Activated T-helper 2 cell treated with anti-CD3 and anti-CD28 coated beads, Interferon-gamma antibody, Interleukin-2, Interleukin-4, amounts not matched to agents 10 μg/mL and 5 μg/mL and 100 μg/mL, durations not matched to agents 14 hours and 24 hours and 36 hours (primary cell): ENCODE measurements at places on chromosomes 11 and 22. TPM values are rescaled to one million over a fixed set of nuclear protein-coding genes. Genes with fewer than 3 reads are reported as not detected.

The CTSW gene
- 10.0 and 10.3 TPM in 2 replicates for total RNA-seq

The VSIG2 gene
- total RNA-seq = not detected in 2 replicates

The OR51E2 gene
- total RNA-seq = not detected in 2 replicates

The C22orf15 gene
- 0.23 and 0.52 TPM in 2 replicates for total RNA-seq

The XKR3 gene
- total RNA-seq = not detected in 2 replicates

The MS4A4A gene
- not detected in 2 replicates for total RNA-seq

The GRAMD1B gene
- total RNA-seq = 159 and 166 TPM in 2 replicates

The TPH1 gene
- total RNA-seq = 0.34 and 0.60 TPM in 2 replicates

The MMP8 gene
- total RNA-seq = not detected in 2 replicates

The C11orf86 gene
- total RNA-seq = not detected in 2 replicates

The SLC29A2 gene
- total RNA-seq = 18.7 and 19.1 TPM in 2 replicates

The MPZL2 gene
- 13.9 and 14.6 TPM in 2 replicates for total RNA-seq

The CALCB gene
- 0.73 and 0.90 TPM in 2 replicates for total RNA-seq

The CDKN1C gene
- total RNA-seq = 1.7 TPM in 2 replicates

The GALNT18 gene
- total RNA-seq = 5.0 and 5.5 TPM in 2 replicates

The CARD16 gene
- 5.2 and 5.8 TPM in 2 replicates for total RNA-seq

The IGSF22 gene
- total RNA-seq = 0.05 and 0.16 TPM in 2 replicates

The POLD4 gene
- total RNA-seq = 41.1 and 50.1 TPM in 2 replicates

The MRPL21 gene
- total RNA-seq = 104 and 106 TPM in 2 replicates
